GM19239 (cell line): ENCODE measurements at places on chromosomes 6 and 20.

- no peak for DNase-seq
Observed at GRCh38 chr20:38084425-38084951, 50.9 kb downstream of the RPRD1B start.

DNA sequence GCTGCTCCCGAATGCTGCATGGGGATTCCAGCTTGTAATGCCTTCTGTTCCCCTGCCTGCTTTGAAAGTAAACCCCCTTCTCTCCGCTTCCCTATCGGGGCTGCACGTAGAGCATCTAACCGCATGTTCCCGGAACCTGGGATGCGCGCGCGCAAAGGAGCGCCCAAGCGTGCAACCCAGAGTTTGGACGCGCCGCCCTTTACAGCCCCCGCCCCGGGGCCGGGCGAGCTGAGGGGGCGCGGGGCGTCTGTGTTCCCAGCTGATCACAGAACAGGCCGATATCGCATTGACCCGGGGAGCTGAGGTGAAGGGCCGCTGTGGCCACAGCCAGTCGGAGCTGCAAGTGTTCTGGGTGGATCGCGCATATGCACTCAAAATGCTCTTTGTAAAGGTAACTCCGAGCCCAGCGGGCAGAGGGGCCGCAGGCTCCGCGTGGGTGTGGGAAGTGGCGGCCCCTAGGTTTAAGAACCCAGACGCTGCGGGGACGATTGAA lies 1.4 kb downstream of the LAMP5 start:
- DNase-seq = no peak

GRCh38 chr20:51811514-51812128 lies 9.3 kb upstream of the SALL4 start:
- DNase-seq = no peak

GRCh38 chr6:146364816-146365594 lies 178.6 kb upstream of the RAB32 start:
- no peak for DNase-seq

- DNase-seq = no peak
Observed at GRCh38 chr6:106825156-106825555, 149.4 kb downstream of the CD24 start.

GRCh38 chr6:8013763-8014162 lies 50.4 kb downstream of the BLOC1S5 start:
- DNase-seq = no peak

- no peak for DNase-seq
Observed at GRCh38 chr6:147990159-147990558, 352.5 kb upstream of the SASH1 start.

DNA sequence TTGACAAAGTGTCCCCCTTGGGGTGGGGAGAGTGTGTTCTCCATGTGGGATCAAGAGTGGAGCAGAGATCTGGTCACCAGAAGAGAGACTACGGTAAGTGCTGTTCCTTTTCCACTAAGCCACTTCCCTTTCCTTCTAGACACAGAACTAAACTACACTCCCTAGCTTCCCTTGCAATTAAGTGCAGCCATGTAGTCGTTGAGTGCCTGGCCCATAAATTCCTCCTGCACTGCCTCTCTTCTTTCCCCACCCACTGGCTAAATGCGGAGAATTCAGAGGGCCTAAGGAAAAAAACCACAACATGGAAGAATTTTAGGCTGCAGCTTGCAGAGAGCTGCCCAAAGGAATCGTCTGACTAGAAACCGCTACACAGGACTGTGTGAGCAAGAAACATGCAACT lies 1.5 kb downstream of the WDR27 start:
- DNase-seq = no peak

GRCh38 chr6:89281779-89282246 lies 33.3 kb downstream of the GABRR2 start:
- peak; percentile 80 for DNase-seq

GRCh38 chr6:11650711-11651110 lies 113.2 kb downstream of the TMEM170B start:
- no peak for DNase-seq

GRCh38 chr6:3176562-3177355 lies 19.4 kb upstream of the TUBB2A start:
- no peak for DNase-seq

DNA sequence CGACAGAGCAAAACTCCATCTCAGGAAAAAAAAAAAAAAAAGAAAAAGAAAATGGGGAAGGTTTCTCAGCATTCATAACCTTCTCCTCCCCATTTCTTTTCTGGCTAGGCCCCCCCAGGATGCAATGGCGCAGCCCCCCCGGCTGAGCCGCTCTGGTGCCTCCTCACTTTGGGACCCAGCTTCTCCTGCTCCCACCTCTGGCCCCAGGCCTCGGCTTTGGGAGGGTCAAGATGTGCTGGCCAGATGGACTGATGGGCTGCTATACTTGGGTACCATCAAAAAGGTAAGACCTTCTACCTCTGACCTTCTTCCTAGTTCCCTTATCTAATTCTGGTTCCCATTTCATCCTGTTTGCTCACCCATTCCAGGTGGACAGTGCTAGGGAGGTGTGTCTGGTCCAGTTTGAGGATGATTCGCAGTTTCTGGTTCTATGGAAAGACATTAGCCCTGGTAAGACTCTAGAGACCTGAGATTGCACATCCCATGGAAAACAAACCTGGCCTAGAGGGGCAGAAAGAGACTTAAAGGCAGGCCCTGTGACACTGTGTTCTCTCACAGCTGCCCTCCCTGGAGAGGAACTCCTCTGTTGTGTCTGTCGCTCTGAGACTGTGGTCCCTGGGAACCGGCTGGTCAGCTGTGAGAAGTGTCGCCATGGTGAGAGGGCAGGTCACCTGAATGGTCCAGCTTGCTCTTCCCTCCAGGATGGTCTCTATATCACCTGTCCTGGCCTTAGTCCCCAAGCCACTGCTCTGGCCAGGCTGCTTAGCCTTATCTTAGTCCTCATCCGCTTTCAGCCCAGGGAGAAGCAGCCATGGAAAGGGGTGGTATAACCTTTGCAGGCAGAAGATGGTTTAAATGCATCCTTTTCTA lies 1.6 kb downstream of the PHF1 start:
- no peak for DNase-seq

GRCh38 chr6:104607501-104607900 lies 252.2 kb downstream of the HACE1 start:
- no peak for DNase-seq

DNA sequence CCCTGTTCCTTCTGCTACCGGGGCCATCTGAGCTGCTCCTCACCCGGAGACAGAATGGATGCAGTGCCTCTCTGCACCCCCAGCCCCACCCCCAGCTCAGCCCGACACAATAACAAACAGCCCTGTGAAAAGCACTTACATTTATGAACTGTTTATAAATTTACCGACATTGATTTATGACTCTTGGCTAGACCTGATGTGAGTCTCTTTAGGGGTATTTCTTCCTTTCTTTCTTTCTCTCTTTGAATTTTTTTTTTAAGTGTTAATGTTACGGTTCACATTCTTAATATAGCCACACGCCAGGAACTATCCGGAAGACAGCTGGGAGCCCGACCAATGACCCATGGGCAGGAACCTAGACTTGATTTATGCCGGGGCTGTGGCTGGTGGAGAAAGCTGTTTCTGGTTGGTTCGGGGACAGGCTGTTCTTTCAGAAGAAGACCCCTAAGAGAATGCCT lies 266.3 kb downstream of the CDC5L start:
- DNase-seq = no peak

- no peak for DNase-seq
Observed at GRCh38 chr20:60921022-60921622, 330.9 kb upstream of the CDH4 start.

DNA sequence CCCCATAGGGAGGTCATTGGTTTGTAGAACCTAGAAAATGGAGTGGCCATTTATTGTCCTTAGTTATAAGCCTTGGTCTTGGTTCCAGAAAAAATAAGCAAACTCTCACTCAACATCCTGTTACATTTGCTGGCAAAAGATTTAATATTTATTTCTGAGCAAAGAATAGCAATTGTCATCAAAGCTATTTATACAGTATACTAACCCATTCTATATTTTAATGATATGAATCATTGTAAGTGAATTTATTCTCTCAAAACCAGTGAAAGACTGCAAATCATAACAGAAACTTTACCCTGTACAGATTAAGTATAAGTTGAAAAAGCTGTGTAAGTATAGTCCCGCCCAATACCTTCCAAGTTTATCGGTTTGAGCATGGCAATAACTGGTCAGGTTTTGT lies 364.4 kb downstream of the CD109 start:
- DNase-seq = no peak

DNA sequence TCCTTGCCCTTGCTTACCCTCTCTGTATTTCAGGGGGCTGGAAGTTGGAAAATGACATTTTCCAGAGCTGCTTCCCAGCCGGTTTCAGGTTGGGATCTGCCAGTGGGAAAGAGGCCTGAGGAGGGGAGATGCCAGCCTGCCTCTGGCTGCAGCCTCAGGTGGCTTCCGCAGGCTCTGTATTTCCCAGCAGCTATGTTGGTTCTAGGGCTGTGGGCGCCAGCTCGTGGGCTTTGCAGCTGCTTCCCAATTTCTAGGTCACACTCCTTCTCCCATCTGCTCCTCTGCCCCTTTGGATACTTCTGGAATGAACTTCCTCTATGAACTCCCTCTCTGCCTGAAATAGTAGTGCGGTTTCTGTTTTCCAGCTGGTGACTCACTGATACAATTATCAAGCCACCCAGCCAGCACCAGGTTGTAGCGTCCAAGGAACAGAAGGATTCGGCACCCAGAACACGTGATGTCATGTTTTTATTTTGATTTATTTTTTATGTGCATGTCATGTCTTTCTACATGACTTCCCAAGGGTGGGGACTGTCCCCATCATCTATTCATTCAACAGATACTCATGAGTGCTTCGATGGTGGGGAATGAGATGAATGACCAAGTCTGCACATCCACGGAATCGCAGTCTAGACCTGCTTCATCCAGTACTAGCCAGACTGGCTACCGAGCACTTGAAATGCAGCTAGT lies 38.0 kb downstream of the TGM2 start:
- DNase-seq = no peak

DNA sequence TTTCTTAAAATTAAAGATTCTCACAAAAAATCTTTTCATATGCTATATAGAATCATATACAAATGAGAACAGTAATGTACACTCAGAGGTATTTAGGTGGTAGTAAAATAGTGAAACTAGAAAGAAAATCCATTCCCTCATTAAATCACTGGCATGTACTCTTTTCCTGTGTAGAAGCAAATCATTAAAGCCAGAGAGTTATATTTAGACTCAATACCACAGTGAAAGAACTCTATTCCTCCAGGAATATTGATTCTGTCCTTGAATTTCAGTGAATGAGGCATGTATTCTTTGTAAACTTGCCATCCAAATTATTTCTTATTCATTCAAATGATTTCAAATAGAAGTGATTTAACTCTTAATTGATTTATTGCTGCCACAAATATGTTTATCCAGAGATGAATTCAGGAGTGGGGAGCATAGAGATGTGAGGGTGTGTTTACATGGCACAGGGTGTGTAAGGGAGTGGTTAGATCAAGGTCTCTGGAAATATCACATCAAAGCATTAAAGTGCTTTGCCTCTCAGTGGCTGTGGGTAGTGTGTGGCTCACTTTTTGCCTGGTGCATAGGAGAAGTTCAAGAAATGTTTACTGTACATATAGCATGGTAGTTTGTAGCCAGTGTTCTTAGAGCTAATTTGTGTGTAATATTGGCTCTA lies 141.2 kb downstream of the FAM83B start:
- DNase-seq = no peak
